Substantia nigra (tissue), 51 donors: ENCODE measurements at places on chromosomes 7 and 10.
A peak's percentile ranks its signal among the peaks of the same experiment; 100 is the strongest.

DNA sequence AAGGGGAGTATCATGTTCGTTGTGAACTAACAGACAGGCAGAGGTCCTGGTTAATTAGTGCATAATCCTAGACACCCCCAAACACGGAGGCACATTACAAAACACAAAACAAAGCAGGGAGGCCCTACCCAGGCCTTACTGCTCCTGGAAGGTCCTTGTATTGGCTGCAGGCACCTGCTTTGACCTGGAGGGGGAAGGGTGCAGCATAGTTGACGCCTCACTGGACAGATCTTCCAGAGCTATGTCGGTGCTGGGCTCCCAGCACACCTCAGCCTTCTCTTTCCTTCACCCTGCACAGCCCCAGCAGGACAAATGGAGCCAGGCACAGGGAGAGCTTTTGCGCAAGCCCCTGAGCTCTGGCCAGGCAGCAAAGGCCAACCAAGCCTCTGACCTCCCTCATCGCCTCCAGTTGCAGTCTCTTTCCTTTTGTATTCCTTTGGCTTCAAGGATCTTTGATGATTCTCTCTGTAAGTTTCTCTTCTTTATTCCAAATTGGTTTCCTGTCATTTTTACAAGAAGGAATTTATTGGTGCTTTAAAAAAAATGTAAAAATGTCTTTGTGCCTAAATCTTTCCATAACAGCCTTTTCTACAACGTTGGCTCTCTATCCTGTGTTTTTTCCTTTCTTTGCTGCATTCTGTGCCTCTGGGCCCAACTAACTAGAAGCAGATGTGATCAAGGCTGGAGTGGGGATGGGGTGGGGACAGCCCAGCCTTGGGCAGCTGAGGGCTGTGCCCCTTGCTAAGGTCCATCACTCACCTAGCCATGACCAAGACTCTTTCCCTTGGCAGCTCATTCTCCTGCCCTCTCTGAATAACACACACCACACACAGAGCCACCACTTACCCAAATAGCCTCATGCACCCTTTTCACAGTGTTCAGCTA lies 317.1 kb upstream of the NPVF start:
- no peak for DNase-seq

GRCh38 chr7:107228291-107228690 lies 59.5 kb downstream of the HBP1 start:
- DNase-seq, result no peak

DNA sequence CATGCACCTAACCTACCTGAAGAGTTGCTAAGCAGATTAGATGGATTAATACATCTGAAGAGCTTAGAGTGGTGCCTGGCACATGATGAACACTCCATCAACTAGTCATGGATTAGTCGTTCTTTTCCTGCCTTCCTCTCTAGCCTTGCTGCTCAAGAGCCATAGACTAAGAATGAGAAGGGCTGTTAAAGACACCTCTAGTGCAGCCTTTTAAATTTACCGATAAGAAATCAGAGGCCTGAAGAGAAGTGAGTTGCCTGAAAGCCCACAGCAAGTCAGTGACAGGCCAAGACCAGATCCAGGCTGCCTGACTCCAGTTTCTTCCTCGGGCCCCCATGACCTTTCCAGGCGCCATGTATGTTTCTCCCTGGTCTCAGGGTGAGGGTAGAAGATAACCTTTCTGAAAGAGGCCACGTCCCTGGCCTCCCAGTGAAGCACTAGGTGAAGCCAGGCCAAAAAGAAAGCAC lies 6.5 kb downstream of the TSPAN15 start:
- DNase-seq, result no peak

- no peak for DNase-seq
Observed at GRCh38 chr7:50462361-50462760, 12.2 kb upstream of the FIGNL1 start.

DNA sequence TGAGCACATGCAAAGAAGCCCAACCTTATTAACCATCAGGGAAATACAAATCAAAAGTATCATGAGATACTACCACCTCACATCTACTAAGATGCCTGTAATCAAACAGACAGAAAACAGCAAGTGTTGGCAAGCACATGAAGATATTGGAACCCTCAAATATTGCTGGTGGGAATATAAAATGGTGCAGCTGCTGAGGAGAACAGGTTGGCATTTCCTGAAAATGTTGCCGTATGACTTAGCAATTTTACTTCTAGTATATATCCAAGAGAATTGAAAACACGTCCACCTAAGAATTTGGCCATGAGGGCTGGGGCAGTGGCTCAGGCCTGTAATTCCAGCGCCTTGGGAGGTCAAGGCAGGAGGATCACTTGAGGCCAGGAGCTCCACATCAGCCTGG lies 39.4 kb upstream of the TNRC18 start:
- DNase-seq, result no peak

DNA sequence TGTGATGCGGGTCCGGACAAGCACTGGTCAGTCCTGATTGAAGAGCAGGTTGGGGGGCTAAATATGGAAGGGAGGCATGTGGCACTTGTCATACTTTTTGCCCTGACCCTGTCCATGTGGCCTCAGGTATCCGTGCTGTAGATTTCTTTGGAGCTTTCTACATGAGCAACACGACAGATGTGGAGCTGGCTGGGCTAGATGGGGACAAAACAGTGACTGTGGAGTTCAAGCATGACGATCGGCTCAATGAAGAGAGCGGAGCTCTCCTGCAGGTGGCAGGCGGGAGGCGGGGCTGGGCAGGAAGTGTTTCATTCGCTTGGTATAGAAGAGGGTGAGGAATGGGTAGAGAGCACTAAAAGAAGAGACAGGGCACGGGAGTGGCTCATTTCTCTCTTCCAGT lies 13.0 kb upstream of the CHCHD1 start:
- no peak for DNase-seq

DNA sequence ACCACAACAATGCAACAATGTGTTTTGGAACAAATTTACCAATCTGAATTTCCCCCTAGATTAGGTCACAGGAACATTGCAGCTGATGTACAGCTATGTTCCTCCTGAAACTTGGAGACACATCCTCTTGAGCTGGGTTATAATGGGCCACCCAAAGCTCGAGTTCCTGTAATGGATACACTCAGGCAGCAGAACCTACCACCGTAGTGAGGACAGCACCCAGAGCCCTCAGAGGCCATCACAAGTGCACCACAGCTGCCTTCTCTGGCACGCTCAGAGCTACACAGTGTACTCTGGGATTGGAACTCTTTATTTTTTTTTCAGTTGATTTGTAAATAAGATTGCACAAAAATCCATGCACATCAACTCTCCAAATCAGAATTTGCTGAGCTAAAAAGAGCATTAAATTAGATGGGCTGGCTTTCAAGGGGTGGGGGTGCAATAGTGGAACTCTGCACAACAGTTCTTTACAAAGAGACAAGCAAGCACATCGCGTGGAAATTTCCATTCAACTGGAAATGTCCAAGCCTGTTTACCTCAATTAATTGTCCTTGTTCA lies 56.7 kb downstream of the EGFR start:
- DNase-seq, result no peak

- DNase-seq, result no peak
Observed at GRCh38 chr10:29949411-29950011, 109.9 kb downstream of the JCAD start.

- DNase-seq, result no peak
Observed at GRCh38 chr7:116521046-116521664, 3.7 kb upstream of the CAV1 start.

- no peak for DNase-seq
Observed at GRCh38 chr7:42693722-42694121, 218.1 kb downstream of the C7orf25 start.

DNA sequence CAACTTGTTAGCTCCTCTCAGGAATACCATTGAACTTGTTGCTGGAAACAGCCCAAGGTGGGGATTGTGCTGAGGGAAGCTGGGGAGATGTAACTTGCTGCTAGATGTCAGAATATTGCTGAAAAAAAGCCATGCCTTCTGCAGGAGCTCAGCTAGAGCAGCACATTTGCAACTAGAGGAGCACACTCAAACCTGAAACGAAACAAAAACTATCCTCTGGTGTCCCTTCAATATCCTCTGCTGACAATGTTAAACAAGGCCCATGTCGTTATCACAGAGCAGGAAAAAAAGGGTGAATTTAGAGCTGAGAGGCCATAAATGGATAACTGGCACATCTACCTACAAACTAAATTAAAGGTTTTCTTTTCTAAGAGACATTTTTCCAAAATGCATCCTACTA lies 53.7 kb upstream of the MACC1 start:
- no peak for DNase-seq

DNA sequence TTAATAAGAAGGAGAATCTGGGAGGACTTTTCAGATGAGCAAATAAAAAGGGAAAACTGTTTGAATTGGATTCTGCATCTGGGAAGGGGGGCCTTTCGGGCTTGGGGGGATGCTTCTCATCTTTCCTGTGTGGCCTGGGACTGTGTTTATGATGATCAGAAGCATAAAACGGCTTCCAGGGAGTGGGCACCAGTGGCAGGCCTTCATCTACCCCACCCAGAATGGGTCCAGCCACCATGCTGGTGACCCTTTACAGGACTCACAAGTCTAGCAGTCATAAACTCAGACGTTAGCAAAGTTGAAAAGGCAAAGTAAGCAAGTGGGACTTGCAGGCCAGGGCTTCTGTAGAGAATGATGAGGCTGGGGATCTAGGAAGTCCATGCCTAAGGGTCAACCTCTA lies 198.3 kb upstream of the ZMIZ1 start:
- DNase-seq, result no peak

DNA sequence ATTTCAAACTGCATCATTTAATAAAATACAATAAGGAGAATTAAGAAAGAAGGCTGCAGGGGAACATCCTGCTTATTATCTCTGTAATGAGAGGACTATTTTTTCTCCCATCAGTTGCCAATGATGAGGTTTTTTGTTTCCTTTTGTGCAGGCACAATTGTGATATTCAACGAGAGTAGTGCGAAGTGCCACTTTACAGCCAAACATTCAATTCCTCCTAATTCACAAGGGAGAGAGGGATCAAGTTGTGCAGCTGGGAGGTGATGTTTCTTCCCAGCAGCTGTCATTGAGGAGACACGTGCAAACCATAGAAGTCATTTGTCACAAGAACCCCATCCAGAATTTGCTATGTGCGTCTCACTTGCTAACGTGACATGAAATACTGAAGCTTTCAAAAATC lies 81.6 kb upstream of the ICA1 start:
- no peak for DNase-seq

DNA sequence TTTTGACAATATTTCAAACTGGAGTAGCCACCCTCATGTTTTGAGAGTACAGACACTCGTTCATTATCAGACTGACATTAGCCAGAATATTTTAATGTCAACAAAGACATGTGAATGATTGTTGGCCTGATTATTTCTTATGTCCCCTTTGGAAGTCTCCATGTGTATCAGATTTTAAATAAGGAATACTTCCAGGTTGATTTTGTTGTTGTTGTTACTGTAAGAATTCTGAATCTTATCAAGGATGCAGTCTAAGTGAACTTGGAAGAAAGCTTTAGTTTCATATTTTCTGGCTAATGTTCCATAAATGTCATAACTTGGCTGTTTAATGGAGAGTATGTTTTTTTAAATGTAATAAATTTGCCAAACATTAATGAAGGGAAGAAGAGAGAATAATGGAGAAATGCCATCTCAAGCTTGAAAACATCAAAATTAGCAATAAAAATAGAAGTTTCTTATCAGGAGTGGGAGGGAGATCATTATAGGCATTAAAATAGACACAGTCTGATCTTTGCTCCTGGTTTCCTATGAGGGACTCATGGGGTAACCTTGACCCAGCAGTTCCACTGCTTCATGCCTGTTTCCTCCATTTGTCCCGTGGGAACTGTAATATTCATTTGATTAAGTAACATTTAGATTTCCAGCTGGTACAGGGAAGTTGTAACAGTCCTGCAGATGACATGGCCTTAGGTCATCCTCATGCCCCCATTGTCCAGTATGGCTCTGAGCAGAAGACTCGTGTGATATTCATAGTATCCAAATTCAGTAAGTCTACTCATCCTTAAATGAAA lies 122.4 kb upstream of the KIAA1217 start:
- DNase-seq, result no peak

DNA sequence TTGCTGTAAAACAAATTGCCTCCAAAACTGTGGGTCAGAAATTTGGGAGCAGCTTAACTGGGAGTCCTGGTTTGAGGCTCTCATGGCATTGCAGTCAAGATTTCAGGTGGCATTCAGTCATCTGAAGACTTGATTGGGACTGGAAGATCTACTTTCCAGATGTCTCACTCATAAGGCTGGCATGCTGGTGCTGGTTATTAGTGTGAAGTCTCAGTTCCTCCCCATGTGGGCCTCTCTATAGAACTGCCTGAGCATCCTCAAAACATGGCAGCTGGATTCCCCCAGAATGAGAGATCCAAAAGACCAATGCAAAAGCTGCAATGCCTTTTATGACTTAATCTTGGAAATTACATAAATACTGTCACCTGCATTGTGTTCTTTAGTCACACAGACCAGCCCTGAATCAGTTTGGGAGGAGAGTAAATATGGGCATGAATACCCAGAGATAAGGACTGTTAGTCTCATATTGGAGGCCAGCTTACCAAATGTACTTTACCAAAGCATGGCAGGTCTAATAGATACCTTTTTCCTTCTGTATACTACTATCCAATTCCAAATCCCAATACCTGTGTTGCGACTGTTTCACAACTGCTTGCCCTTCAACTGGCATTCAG lies 6.5 kb upstream of the HERPUD2 start:
- no peak for DNase-seq

GRCh38 chr7:82018226-82018625 lies 248.4 kb upstream of the HGF start:
- no peak for DNase-seq

- no peak for DNase-seq
Observed at GRCh38 chr10:3835770-3836169, 50.8 kb upstream of the KLF6 start.

- no peak for DNase-seq
Observed at GRCh38 chr10:63712717-63713115, 191.5 kb downstream of the REEP3 start.

DNA sequence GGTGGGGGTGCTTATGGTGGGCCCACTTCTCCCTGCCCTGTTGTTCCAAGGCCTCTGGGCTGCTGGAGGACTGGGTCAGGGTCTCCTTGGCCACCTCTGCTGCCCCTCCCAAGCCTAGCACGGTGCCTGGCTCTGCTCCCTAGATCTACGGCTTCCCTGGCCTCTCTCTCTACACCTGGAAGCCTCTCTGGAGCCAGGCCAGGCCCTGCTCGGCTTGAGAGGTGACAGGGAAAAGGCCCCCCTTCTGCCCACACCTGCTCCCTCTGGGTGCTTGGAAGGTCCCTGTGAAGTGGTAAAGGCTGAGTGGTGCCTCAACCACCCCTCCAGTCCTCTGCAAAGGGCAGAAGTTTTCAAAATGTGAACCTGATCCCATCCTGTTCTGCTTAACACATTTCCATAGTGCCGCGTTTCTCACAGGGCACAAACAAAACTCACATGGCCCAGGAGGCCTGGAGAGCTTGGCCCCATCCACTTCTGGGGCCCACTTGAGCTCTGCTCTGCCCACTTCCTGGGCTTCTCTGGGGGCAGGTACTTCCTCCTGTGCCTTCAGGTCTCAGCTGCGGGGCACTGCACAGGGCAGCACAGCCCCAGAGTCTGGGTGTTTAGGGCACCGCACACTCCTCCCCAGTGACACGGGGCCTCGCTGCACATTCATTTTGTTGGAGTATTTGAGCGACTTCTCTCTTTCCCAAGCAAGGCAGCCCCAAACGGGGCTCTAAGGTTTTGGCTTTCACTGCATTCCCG lies 169.9 kb downstream of the PIP4K2A start:
- no peak for DNase-seq

- DNase-seq, result peak; percentile 57
Observed at GRCh38 chr10:86258499-86258898, 108.1 kb downstream of the GRID1 start.

- DNase-seq, result no peak
Observed at GRCh38 chr10:95648138-95648537, 8.4 kb downstream of the ALDH18A1 start.

GRCh38 chr10:130108934-130109604 lies 1.6 kb downstream of the C10orf143 start:
- no peak for DNase-seq

GRCh38 chr7:118452128-118452527 lies 227.6 kb downstream of the ANKRD7 start:
- DNase-seq, result no peak
